ENCODE measurements at places on chromosomes 2 and 18. TPM values are rescaled to one million over a fixed set of nuclear protein-coding genes. Genes with fewer than 3 reads are reported as not detected.

Gene MAP2
- total RNA-seq: 15.9 TPM

DNA sequence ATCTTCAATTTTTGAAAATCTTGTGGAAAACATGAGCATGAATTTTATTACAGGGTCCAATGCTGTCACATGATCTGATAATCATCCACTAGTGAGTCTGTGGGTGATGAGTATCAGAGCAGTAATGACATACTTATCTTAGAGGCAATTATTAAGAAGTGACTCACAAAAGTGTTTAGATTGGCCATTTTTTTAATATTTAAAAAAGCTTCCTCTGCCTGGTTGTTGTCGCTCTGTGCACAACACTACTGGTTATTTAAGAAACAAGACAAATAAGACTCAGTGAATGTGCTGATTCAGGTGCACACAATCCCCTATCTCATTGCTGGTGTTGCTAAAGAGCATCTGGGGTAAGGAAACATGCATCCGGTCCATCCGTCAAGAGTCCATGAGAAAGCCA lies 665.8 kb upstream of the ZEB2 start:
- DNase-seq: peak; percentile 81

Gene ACTR2
- total RNA-seq: 498 TPM

- DNase-seq: no peak
Measured at GRCh38 chr2:74343316-74343715, at the start of gene SLC4A5. TSS of gene SLC4A5 (minus strand) at chr2:74343416. CDS start at chr2:74315023, 28,393 bp downstream.

Gene TIGD1
- 6.7 TPM for total RNA-seq

DNA sequence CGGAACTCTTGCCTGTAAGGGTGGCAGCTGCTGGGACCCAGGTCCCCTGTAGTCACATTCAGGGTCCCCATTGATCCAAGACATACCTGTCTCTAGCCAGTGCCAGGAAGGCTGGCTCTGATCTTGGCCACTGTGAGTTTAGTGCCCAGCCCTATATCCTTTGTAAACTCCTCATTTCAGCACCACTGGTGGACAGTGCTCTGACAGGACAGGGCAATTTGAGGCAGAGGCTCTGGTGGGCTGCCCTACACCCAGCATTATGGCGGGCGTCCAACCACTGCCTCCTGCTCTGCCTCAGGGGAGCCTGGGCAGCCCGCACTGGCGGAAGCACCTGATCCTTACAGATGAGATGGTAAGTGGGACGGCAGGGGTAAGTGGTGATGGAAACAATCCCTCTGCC lies 55.2 kb upstream of the MGAT4A start:
- DNase-seq: no peak

Gene SLC39A6
- total RNA-seq: 81.3 TPM

DNA sequence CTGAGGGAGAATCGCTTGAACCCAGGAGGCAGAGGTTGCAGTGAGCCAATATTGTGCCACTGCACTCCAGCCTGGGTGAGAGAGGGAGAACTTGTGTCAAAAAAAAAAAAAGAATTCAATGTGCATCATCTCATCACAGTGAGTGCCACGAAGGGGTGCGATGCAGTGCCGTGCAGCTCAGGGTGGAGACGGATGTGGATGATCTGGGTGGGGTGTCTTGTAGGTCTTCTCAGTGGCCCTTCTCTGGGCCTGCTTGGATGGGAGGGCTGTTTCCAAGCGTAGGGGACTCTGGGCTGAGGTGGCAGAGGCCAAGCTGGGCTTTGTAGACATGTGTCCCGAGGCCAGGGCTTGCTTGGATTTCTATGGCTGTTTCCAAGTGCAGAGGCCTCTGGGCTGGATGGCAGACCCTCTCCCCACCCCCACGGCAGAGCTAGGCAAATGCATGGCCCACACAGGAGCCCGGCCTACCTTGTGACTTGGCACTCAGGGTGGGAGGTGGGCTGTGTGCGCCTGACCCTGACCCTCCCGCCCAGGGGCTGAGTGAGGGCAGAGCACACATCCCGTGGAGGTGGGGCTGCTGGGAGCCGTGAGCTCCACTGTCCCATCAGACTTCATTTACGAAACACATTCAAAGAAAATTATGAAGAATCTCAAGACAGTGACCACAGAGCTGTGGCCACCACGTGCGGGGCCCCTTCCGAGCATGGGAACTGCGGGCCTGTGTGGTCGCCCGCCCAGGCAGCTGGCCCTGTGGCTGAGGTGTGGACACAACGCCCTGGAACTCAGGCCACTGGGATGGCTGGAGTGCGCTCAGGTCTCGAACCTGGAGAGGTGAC lies 76.4 kb downstream of the ASB1 start:
- no peak for DNase-seq

DNA sequence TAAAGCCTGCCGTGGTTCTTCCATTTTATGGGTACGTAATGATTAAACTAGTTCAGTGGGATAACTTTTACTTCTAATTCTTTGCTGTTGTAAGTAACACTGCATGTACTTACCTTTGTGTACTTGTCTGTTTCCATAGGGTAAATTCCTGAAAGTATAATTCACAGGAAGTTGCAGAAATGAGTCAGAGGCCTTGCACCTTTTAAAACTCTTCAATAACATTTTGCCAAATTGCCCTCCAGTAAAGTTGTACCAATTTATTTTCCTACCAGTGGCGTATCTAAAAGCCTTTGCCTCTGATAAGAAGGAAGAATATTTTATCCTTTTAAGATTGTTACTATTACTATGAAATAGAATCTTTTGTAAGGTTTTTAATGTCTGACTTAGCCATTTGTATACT lies 65.1 kb downstream of the CAB39 start:
- peak; percentile 56 for DNase-seq

GRCh38 chr2:45380131-45380836 lies 230.8 kb downstream of the SRBD1 start:
- peak; percentile 33 for DNase-seq

Gene COLEC12
- total RNA-seq: 11.6 TPM

- DNase-seq: peak; percentile 31
Measured at GRCh38 chr2:71453404-71454220, at the start of gene DYSF. TSS of gene DYSF (plus strand) at chr2:71453561.

GRCh38 chr2:159285929-159286708 lies at the start of gene WDSUB1:
TSS of gene WDSUB1 (minus strand) at chr2:159286703. CDS start at chr2:159283069, 3,634 bp downstream.
- DNase-seq: peak; percentile 33

DNA sequence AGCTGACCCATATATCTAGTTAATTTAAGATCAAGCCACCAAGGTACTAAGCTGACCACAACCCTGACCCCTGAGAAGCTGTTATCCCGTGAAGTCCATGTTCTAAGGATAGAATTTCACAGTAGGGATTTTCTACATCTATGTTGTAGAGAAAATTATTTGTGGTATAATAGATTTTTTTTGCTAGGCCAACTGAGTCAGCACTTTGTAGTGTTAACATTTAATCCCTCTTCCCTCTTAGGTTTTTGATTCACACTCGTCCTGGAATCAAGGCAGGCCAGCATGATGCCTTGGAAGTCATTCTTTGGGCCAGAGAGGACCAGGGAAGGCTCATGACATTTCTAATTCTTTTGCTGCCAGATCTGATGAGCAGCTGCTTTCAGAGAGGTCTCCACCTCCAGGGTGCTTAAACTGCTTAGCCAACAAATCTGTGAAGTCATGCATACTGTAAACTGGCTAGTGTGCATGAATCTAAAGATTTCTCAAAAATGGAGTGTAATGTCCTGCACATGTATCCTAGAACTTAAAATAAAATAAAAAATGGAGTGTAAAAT lies 102.5 kb downstream of the RBM43 start:
- DNase-seq: peak; percentile 31

DNA sequence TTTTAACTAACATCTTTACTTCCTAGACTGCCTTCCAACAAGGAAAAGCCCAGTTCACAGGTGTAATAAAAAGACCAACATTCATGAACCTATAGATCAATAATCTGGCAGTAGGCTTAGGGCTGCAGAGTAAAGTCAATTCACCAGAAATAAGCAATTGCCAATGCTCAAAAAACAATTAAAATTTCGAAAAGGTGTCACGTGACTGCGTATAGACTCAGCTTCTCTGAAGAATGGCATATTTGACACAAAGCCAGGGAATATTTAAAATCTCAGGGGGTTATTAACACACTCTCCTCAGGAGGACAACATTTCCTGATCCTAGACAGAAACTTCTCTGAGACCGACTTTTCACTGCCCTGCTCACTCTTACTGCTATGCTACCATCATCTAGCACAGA lies 245.2 kb upstream of the LRATD1 start:
- no peak for DNase-seq

DNA sequence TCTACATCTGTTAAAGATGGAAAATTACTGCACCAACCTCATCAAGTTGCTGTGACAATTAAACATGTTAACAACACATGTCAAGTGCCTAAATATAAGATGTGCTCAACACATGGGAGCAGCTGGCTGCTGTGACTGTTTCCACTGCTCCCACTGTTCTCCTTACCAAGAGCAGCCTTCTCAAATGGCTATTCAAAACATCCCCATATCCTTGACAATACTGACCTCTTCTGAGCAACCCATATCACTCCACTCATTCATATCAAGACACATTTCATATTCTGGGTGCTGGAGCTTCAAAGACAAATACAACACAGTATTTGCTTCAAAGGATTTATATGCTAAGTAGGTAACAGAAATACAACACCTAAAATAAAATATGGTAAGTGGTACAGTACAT lies 60.3 kb downstream of the PIAS2 start:
- DNase-seq: no peak

DNA sequence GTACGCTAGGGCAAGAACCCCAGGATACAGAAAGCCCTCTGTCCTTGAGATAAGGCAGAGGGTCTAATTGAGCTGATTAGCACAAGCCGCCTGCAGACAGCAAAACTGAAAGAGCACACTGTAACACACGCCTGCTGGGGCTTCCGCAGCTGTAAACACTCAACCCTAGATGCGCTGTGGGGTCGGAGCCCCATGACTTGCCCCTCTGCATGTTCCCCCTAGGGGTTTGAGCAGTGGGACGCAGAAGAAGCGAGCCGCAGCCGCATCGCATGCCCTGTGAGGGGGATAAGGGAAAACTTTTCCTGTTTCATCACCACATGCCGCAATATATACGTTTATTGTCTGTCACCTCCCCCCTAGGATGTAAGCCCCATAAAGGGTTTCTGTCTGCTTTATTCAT lies 384.6 kb downstream of the PLCL1 start:
- no peak for DNase-seq
